RCC 7860 (cell line): ENCODE measurements at places on chromosomes 7 and 10.

DNA sequence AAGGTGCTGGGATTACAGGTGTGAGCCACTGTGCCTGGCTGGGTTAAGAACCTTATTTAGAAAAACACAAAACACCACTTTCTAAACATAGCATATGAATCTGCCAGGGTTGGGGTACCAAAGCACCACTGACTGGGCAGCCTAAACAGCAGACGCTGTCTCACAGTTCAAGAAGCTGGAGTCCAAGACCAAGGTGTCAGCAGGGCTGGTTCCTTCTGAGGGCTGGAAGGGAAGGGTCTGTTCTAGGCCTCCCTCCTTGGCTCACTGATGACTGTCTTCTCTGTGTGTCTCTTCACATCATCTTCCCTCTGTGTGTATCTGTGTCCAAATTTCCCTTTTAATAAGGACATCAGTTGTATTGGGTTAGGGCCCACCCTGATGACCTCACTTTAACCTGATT lies 49.6 kb downstream of the HIPK2 start:
- no peak for DNase-seq

GRCh38 chr7:104838537-104839299 lies 175.3 kb upstream of the KMT2E start:
- DNase-seq: no peak

- no peak for DNase-seq
Measured at GRCh38 chr7:47543714-47544113, 38.2 kb downstream of the TNS3 start.

DNA sequence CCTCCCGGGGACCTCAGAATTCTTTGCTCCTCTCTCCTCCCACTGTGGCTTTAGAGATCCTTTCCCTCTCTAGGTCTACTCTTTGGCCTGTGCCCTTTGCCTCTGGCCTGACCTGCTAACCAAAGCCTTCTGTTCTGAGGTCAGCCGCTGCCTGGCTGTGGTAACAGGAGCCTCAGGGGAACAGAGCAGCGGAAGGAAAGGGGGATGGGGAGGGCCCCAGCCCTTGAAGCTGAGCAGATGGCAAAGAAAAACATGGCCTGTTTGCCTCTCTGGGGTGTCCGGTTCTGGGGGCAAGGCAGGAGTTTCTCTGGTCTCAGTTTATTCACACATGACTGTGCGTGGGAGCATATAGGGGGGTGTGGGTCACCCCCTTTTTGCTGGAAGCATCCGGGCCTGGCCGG lies 28.2 kb downstream of the COL26A1 start:
- no peak for DNase-seq

DNA sequence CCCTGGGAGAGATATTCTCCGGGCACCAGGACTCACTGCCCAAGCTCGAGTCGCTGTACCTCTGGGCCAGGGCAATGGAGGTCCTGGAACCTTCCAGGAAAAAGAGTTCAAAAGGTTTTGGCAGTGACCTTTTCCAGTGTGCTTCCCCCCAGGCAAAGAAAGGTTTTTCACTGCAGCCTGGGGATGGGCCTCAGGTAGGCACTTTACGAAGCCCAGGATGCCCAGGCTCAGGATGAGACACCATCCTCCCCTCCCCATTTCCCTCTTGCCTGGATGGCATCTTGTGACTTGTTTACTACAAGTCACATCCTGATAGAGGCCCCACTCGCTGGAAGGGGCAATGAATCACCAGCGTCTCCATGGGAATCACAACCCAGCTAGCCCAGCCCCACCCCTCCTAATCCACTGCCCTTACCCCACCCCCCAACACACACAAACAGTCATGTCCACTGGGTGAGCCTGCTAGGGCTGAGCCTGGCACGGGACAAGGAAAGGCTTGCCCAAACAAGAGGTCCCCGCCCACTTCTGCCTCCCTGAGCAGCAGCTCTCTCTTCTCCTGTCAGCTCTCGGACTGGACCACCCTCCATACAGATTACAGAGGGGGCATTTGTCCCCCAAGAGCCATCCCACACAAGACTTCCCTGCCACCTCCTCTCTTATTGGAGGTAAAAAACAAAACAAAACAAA lies 93.8 kb upstream of the SMNDC1 start:
- peak; percentile 95 for DNase-seq

DNA sequence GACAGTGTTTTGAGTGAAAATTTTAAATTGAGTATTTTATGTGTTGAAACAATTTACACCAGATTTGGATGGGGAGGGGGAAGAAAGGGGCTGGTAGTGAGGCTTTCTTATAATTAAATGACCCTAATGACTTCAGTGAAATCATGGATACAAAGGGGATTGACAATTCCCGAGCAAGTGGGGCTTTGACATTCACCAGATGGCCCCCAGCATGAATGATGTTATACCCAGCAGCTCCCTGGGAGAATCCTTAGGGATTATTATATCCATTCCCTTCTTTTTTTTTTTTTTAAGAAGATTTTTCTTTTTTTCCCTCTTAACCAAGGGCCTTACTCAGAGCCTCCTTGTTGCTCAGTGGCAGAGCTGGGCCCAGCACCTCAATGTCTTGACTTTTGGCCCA lies 17.9 kb downstream of the PLPP4 start:
- no peak for DNase-seq

DNA sequence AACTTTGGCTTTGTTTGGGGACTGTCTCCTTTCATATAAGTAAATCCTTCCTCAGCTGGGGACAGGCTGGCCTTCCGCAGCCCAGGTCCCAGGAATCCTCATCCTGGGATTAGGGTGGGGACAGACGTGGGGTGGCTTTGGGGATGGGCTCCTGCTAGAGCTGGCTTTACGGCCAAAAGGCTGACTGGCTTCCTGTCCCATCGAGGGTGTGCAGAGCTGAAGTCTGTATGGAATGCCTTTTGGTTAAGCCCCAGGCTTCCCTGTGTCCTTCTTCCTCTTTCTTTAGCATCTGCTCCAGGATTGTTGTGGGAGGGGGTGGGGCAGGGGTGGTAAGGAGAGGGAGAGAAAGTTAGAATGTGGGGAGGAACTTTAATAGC lies 59.4 kb upstream of the AQP1 start:
- no peak for DNase-seq

GRCh38 chr10:131547129-131547799 lies 235.7 kb upstream of the TCERG1L start:
- DNase-seq: no peak

- no peak for DNase-seq
Measured at GRCh38 chr10:35959252-35959651, 317.2 kb upstream of the FZD8 start.

- no peak for DNase-seq
Measured at GRCh38 chr7:115034515-115034914, 112.6 kb downstream of the MDFIC start.

DNA sequence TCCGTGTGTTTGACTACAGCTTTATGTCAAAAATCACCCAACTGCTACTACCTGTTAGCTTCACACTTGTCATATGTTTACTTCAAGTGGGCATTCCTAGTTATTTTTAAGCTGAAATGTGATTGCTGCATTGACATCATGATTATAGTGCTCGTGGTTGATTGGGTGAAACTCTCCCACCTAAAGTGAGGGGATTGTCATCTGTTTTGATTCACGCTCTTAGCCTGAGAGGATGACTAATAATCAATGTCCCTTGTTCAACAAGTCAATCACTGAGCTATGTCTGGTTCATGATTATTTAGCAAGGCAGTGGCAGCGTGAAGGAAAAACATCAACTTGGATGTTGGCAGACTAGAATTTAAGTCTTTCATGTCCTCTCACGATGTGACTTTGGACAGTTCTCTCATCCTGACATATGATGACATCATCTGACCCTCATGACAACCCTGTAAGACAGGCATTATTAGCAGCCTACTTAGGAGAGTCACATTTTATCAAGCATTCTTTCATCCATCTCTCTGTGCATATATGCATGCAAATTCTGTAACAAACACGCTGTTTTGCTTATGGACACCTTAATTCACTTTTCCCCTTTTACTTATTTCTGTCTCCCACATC lies 352.6 kb upstream of the ZMIZ1 start:
- DNase-seq: no peak

DNA sequence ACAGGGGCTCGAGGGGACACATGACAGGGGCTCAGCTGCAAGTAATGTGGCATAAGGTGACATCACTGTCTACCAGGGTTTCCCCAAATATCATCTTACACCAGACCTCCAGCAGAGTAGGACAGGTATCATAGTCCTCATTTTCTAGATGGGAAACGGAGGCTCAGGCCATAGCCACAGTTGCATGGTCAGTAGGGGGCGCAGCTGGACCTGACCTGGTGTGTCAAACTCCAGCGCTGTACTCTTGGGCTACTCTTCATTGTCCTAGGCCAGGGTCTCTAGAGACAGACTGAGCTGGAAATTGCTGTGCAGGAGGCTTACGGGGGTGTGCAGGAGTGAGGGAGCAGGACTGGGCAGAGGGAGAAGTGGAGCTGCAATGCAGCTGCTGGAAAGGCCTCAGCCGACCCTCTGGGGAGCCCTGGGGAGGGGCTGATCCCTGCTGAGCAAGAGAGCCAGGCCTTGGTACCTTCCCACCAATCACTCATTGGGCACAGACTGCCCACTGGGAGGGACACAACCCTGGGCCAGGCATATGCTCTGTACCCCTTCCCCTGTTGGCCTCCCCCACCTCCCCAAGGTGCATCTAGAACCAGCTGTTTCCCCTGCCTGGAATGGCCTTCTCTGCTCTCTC lies 89.9 kb downstream of the CDH23 start:
- DNase-seq: peak; percentile 15

- no peak for DNase-seq
Measured at GRCh38 chr10:11164803-11165590, 147.3 kb downstream of the CELF2 start.

GRCh38 chr7:158354861-158355260 lies 232.8 kb downstream of the PTPRN2 start:
- DNase-seq: no peak

DNA sequence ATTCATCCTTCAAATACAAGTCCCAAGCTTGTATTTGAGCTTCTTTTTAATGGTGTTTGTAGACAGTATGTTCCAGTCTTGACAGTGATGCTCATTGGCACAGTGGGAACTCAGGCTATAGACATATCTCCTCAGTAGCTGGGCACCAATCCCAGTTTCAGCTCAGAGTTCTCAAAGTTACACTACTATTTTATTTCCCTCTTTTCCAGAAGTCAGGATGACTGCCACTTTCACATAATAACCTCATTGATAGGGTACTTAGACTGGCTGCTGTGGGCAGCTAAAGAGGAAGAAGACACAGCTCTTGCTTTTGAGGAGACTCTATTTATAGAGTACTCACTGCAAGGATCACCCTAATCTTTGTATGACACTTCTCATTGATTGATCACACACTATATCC lies 2.4 kb downstream of the GBF1 start:
- no peak for DNase-seq

DNA sequence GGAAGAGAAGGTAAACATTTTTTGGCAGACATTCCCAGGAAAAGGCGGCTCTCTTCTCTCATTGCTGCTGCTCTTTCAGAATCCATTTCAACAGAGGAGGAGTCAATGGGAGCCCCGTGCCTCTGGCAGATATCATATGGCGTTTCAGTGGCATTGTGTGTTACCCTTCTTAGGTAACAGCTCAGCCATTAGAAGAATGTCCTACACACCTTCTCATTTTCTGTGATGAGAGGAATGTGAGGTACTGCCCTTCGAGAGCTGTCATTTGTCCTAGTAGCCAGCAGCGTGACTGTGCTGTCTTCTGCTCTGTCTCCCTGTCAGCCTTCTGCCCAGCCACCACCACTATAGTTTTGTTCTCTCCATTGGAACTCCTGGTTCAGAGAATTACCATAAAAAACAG lies 102.4 kb downstream of the EGFR start:
- DNase-seq: no peak

DNA sequence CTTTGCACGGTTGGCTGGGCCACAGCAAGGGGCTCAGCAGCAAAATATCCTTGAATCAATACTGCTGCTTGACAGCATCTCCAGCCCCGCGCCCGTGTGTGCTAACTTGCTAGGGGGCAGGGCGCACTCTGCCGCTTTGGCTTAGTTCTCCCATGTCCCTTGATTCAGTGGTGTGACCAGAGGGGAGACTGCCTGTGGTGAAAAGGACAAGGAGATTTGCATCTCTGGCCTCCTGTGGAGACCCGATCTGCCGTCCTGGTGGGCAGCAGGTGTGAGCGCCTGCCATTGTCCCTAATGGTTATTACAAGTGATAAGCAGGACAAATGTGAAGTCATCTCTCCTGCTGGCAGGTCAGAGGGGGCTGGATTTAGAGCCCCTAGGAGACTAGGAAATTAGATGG lies 500.2 kb upstream of the GALNT17 start:
- no peak for DNase-seq

DNA sequence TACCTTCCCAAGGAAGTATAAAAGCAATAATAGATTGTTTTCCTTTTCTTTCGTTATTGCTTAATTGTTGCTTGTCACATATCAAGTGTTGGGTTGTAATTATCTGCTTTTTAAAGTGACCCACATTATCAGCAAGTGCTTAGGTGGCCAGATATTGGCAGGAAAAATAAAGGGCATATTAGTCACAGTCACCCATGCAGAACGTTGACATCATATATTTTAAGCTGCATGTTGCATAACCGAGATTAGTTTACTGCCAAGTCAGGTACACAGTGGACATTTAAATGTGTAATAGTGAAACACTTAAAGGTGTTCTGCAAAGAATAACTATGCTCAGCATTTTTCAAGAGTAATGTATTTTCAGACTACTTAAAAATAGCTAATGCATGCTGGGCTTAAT lies 11.4 kb downstream of the NEBL start:
- DNase-seq: peak; percentile 56

GRCh38 chr10:92238586-92239098 lies 52.2 kb downstream of the CPEB3 start:
- DNase-seq: no peak

- no peak for DNase-seq
Measured at GRCh38 chr7:137743021-137743420, 103.8 kb downstream of the DGKI start.

GRCh38 chr10:7260412-7260900 lies 150.4 kb downstream of the SFMBT2 start:
- DNase-seq: peak; percentile 42

- DNase-seq: no peak
Measured at GRCh38 chr7:81641873-81642272, 128.0 kb downstream of the HGF start.

- no peak for DNase-seq
Measured at GRCh38 chr10:107409522-107409921, 245.0 kb upstream of the SORCS1 start.

GRCh38 chr10:110699859-110700468 lies 55.8 kb downstream of the RBM20 start:
- no peak for DNase-seq

DNA sequence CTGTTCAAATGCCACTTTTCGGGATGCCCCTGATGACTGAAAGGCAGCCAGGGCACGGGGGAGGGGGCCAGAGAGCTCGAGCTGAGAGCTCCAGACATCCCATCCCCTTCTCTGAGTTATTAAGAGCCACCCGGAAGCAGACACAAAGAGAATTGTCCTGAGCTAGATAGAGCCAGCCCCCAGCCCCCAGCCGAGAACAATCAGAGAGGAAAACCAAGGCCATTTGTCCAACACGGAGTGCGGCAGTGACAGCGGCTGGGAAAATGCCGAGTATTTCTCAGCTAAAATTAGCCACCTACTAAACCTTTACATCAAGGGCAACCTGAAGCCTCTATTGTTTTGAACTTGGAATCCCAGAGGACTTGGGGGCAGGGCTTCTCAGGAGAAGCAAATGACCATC lies 51.0 kb downstream of the UNC5B start:
- DNase-seq: no peak
